ENCODE measurements at places on chromosomes 6 and 20. TPM values are rescaled to one million over a fixed set of nuclear protein-coding genes. Genes with fewer than 3 reads are reported as not detected.

The TBX18 gene
- total RNA-seq, result 0.47 TPM

GRCh38 chr6:166440106-166440505, 57.4 kb upstream of the MPC1 start:
- no peak overlapping the region for H3K4me3 ChIP-seq
- peaks cover 2% of the 10 kb centered on the region for H3K36me3 ChIP-seq
- peaks cover 11% of the 10 kb centered on the region for H3K4me1 ChIP-seq
- no peaks in the 10 kb centered on the region for H3K27me3 ChIP-seq
- DNase-seq, result no peak

DNA sequence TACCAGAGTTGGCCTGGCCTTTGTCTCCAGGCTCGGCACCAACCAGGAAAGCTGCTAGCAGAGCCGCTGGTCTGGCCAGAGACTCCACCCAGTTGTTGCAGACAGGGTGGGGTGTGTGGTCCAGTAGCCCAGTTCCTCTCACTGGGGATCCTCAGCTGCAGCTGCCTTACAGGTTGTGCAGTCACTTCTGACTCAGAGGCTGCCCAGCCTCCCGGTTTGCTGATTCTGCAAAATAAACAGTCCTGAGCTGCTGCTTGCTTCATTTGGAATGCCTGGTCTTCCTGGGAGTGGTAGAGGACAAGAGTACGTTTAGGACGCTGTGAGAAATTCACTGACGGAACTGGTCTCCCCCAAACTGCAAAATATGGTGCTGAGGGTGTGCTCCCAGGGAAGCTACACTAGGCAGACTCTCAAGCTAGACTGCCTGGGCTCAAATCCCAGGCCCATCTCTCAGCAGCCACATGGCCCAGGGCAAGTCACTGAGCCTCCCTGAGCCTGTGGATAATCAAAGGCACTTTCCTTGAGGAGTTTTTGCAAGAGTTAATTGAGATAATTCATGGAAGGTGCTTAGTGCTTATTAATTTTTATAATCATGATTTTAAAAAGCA, 246.1 kb downstream of the TFAP2C start:
- peaks cover 31% of the 10 kb centered on the region for H3K27me3 ChIP-seq
- H3K4me3 ChIP-seq, result no peak overlapping the region
- no peaks in the 10 kb centered on the region for H3K36me3 ChIP-seq

DNA sequence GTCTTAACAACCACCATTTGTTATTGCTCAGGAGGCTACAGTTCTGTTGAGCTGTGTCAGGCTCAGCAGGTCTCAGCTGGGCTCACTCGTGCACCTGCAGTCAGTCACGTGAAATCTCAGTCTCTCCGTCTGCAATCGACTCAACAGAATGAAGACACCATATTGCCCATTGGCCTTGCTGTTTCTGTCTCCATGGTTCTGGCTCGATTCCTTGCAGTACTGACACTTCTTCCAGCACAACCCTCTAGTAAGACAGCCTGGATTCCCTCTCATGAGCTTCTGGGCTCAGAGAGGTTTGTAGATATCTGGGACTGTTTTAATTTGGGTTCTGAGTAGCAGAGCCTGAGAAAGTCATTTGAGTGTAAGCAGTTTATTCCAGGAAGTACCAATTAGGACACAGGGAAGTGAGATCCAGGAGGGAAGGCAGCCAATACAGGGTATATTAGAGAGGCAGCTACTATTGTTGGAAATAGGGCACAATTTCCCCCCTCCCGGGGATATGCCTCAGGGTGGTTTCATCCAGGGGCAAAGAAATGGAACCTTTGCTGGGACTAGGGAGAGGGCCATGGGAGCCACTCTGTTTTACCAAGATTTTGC, 87.4 kb upstream of the RALGAPA2 start:
- H3K27me3 ChIP-seq, result peaks cover 3% of the 10 kb centered on the region
- peaks cover 23% of the 10 kb centered on the region for H3K4me1 ChIP-seq
- no peaks in the 10 kb centered on the region for H3K36me3 ChIP-seq
- no peak overlapping the region for H3K27ac ChIP-seq
- no peak overlapping the region for H3K4me3 ChIP-seq

DNA sequence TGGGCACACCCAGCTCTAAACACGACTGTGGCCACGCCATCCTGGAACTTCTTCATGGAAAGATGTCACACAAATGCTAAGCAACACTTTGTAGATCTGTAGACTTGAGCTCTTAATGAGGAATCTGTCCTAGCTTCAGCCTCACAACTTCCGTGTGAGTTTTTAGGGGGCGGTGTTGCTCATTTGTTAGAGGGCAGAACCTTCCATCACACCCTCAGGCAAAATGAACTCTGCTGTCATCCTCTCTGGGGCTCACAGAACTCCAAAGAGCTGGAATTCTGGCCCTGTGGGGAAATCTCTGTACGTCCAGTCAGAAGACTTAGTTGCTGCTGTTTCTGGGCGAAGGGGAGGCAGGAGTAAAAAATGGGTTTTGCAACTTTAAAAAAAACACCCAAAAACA, 49.8 kb downstream of the NRN1 start:
- H3K4me1 ChIP-seq, result peaks cover 15% of the 10 kb centered on the region
- H3K4me3 ChIP-seq, result no peak overlapping the region
- DNase-seq, result no peak
- no peaks in the 10 kb centered on the region for H3K36me3 ChIP-seq
- H3K27ac ChIP-seq, result no peak overlapping the region

GRCh38 chr20:39190666-39191570, 228.8 kb downstream of the DHX35 start:
- DNase-seq, result no peak
- no peak overlapping the region for H3K4me3 ChIP-seq
- no peaks in the 10 kb centered on the region for H3K4me1 ChIP-seq
- H3K27ac ChIP-seq, result no peak overlapping the region

Measured in neural crest cell (in vitro differentiated cells).